ENCODE measurements at places on chromosomes 1 and 21. TPM values are rescaled to one million over a fixed set of nuclear protein-coding genes. Genes with fewer than 3 reads are reported as not detected.

DNA sequence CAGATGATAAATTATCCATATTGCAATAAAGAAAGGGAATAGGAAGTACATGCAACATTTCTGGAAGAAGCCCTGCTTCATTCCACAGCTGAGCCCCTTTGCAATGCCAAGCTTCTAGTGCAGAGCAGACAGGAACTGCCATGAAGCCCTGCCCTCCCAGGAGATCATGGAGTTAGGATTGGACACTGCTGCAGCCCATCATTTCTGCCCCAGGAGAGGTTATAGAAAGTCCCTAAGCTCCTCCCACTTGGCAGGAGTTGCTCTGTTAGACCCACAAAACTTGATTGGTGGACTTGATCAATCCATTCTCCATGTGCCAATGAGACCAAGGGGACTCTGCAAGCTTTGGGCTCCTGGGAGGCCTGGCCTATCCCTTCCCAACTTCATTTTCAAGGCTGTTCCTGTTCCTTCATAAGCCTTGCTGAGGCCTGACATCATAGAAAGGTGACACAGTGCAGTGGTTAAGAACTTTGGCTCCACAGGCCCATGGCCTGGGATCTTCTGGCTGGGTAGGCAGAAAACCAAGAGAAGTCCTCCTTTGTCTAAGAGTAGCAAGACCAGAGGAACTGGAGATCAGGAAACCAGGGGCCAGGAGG lies 1.3 kb upstream of the LAPTM5 start:
- DNase-seq = peak; percentile 20

DNA sequence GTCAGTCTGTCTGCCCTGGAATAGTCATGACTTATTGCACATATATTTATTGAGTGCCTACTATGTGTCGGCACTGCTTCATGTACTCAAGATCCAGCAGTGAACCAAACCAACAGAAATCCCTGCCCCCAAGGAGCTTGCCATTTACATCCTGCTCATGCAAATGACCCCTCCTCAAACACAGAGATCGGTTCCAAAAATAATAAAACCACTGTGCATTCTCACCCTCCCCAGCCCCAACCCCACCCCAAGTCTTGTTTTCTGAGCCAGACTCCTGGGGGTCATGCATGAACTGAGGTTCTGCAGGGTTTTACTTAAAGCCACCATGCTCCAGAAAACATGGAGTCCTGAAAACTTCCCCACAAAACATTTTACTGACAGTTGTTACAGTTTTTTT lies 61.9 kb downstream of the KIAA0040 start:
- no peak for DNase-seq

CRYBG2 gene
- total RNA-seq = 11.8 TPM

LMX1A gene
- total RNA-seq = not detected

- no peak for DNase-seq
These were observed 19.0 kb upstream of the MGST3 start for GRCh38 chr1:165612062-165612461.

- no peak for DNase-seq
These were observed 31.0 kb upstream of the IL10 start for GRCh38 chr1:206803221-206803730.

DNA sequence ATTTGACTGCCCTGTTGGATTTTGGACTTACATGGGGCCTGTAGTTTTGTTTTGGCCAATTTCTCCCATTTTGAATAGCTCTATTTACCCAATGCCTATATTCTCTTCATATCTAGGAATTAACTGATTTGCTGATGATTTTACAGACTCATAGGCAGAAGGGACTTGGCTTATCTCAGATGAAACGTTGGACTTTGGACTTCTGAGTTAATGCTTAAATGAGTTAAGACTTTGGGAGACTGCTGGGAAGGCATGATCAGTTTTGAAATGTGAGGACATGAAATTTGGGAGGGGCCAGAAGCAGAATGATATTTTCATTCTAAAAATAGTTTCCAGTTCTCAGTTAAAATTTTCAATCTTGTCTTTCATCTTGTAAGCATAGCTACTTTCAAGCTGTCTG lies 222.3 kb downstream of the COP1 start:
- DNase-seq = no peak
